ENCODE measurements at places on chromosomes 7 and 10.

GRCh38 chr10:19767876-19768275 is 48.4 kb upstream of the PLXDC2 start:
- no peak for DNase-seq

GRCh38 chr7:77727936-77728701 is 31.9 kb downstream of the RSBN1L start:
- DNase-seq: no peak

DNA sequence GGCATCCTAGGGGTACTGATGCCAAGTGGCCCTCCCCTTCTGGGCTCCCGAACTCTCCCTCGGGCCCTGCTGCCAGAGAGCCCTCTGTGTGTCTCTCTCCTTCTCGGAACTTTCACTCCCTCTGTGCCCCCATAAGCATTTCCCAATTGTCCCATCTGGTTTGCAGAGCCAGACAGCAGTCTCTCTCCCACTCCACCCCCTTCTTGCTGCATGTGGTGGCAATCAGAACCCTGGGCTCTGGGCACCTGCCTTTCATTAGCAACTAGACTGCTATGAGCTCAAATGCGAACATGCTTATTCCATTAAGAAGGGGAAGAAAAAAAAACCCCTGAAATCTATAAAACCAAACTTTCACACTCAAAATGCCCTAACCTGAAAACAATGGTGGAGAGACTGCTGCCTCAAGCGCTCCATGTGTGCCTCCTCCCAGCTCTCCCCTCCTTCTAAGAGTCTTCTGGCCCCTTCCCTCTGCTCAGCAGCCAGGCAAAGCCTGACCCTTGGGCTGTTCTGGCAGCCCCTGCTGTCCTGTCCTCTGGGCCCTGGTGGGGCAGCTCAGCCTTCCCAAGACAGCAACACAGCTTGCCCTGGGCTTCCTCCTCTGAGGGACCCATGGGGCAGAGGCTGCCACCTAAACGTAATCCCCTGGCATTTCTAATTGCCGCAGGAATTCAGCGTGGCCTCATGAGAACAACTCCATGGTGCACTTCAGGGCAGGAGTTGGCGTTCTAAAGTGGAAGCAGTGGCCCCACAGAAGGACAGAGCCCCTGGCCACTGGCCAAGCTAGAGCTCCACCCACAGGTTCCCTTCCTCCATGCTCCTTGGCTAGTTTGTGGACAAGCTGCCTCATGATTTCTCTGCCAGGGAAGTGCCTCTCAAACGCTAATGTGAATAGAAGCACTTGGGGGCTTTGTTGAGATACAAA is 415.4 kb downstream of the PLXNA4 start:
- no peak for DNase-seq

DNA sequence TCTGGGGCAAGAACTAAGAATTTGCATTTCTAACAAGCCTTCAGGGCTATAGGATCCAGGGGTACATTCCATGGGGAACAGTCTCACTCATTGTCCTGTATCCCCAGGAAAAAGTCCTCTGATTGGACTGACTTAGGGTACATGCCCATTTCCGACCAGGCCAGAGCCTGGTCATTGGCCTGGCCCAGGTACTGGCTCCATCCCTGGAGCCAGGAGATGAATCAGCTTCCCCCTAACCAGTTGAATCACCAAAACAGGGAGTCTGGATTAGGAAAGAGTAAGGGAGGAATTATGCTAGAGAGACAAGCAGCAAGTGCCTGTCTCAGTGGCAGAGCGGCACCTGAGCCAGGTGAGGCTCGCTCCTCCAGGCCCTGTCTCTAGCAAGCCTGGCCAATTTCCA is 137.5 kb downstream of the FGFR2 start:
- no peak for DNase-seq

- DNase-seq: no peak
These were observed 47.2 kb downstream of the PWWP2B start for GRCh38 chr10:132443983-132444876.

- DNase-seq: peak; percentile 63
These were observed 77.1 kb downstream of the ITGB8 start for GRCh38 chr7:20407585-20408466.

DNA sequence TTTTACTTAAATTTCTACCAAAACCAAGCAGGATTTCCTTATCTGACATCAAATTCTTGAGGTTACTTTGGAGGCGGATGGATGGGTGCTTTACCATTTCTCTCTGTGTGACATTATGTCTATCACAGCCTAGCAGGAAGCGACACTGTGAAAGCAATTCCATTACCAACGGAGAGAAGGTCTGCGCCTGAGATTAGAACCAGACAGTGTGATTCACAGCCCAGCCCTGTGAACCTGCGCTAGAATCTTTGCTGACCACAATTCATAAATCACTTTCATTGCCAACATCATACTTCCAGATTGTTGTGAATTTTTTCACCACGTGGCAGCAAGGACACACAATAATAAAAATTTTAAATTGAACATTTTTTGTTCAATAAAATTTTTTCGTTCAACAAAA is 126.5 kb downstream of the CUBN start:
- no peak for DNase-seq

DNA sequence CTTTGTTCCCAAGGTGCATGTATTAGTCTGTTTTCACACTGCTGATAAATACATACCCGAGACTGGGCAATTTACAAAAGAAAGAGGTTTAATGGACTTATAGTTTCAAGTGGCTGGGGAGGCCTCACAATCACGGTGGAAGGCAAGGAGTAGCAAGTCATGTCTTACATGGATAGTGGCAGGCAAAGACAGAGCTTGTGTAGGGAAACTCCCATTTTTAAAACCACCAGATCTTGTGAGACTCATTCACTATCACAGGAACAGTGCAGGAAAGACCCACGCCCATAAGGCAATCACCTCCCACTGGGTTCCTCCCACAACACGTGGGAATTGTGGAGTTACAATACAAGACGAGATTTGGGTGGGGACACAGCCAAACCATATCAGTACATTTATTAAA is 92.9 kb downstream of the PPP1R3C start:
- DNase-seq: no peak

DNA sequence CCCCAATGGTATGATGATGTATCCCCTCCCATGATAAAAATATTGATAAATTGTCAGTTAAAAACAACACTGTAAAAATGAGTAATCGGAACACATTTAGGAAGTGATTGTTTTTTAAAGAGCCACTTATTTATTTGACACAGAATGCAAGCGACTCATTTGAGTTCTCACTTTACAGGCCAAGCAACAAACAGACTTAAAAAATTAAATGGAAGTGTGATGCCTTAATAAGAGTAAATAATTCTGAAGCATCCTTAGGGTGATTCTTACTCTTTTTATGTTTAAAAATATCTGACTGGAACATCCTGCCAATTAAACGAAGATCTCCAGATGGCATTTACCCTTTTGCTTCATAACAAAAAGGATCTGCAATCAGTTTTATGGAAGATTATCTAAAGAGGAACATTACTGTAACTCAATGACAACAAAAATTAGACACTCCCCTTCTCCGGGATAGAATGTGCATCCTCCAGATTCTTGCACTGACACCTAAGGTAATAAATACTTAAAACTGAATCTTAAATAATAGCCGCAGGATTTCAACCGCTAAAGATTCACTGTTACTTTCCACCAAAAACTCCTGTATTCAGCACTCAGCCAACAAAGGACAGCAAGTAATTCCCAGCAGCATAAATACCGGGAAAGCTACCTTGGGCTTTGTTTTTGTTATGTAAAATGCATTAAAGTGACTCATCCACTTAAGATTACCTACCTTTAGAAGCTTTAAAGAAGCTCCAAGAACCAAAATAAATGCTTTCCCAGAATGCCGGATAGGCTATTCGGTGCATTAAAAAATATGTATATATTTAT is 1.7 kb downstream of the CACNA2D1 start:
- no peak for DNase-seq

DNA sequence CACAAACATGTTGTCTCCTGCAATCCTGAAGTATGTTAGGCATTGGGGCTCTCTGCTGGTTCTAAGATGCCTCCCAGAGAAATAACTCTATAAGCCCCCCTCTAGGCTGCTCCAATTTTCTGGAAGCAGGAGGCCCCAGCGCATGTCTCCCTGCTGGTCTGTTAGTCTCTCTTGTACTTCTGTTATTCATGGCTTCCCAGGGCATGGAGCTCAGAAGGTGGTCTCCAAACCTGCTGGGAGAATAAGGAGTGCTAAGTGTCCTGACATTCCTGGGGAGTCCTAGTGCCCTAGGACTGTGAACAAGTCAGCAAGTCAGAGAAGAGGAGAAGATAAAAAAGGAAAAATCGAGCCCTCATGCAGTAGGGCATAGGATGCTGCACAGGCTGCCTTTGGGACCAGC is 70.5 kb upstream of the EFCAB10 start:
- DNase-seq: peak; percentile 19

GRCh38 chr10:133134411-133135115 is 25.5 kb upstream of the KNDC1 start:
- no peak for DNase-seq

Measured in sigmoid colon (tissue), 7 donors.